Esophagus squamous epithelium (tissue), 5 donors: ENCODE measurements at places on chromosomes 7 and 10.

DNA sequence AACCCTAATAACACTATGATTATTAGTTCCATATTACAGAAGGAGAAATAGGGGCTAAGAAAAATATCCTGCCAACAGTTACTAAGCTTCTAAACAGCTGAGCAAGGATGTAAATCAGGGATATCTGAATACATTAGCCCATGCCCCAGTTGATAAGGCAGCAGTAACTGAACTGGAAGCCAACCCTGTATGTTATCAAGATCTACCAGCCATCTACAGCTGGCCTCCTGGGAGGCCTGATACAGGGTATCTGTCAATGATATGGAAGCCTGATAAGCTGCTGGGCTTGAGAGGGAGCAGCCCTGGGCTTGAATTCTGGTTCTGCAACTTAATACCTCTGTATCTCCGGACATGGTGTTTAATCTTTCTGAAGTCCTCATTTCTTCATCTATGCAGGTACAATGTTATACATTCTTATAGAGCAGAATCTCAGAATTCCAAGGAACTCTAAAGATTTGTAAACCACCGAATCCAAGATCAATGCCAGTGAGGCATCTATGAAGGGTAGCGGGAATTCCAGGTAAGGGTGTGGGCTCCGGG, 37.9 kb upstream of the AFAP1L2 start:
- no peak for DNase-seq

- no peak for DNase-seq
Measured at GRCh38 chr10:53434413-53434812, 661.8 kb upstream of the MBL2 start.

GRCh38 chr7:85229544-85229943, 42.7 kb upstream of the SEMA3D start:
- DNase-seq, result no peak

GRCh38 chr10:5565671-5566581, 41.2 kb downstream of the CALML3 start:
- DNase-seq, result no peak

DNA sequence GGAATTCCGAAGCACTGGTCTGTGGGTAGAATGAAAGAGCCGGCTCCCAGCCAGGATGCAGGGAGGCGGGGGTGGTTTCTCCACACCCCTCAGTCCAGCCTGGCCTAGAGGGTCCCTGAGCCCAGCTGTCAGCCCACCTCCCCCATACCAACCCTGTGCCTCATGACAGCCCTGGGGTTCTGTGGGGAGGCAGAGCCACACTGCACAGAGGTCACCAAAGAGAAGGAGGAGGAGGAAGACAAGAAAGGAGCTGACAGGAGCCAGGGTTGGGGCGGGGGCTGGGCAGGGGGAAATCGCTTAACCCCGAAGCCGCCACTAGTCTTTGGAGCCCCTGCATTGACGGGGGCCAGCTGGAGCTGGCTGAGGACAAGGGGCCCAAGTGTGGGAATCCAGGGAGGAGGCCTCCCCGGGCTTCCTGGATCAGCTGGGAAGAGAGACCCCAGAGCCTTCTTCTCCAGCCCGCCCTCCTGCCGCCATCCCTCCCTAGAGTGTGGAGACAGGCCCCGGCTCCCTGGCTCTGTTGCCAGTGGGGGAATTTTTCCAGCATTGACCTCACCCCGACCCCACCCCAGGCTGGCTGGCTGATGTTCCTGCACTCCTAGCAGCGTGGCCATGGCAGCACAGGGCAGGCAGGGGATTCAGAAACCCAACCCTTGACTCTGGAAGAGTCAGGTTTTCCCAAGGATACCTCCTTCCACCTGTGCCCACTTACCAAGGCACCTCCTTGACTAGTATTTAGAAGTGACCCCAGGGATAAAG, 32.5 kb downstream of the KAZALD1 start:
- no peak for DNase-seq

GRCh38 chr7:2726316-2727018, 38.5 kb downstream of the AMZ1 start:
- no peak for DNase-seq

- DNase-seq, result no peak
Measured at GRCh38 chr7:79141252-79141651, 312.2 kb downstream of the MAGI2 start.

- no peak for DNase-seq
Measured at GRCh38 chr10:5775685-5776084, 37.5 kb downstream of the GDI2 start.

- no peak for DNase-seq
Measured at GRCh38 chr7:157061979-157062378, 51.5 kb upstream of the MNX1 start.

- no peak for DNase-seq
Measured at GRCh38 chr10:123295644-123296043, 141.4 kb downstream of the BUB3 start.

DNA sequence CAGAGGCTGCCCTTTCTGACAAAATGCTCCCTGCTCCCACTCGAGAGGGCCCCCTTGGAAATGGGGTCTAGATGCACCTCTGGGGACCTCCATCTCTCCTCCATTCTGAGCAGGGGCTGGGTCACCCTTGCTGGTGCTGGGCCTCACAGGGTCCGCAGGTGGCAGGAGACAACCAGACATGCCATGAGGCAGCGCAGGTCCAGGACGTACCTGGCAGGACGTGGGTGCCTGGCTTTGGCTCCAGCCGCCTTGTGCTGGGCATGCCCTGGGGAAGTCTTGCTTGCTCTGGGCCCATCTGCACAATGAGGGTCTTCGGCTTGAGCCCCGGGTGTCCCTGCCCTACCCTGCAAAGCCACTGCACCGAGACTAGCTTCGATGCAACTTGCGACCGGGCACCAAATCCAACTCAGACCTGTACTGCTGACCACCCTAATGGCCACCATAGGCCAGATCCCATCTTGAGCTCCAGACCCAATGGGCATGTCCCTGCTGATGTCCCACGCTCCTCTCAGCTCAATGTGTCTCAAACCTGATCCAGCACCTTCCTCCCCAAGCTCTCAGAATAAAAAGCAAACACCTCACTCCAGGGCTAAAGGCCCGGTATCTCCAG, 107.0 kb downstream of the FAM53B start:
- no peak for DNase-seq

DNA sequence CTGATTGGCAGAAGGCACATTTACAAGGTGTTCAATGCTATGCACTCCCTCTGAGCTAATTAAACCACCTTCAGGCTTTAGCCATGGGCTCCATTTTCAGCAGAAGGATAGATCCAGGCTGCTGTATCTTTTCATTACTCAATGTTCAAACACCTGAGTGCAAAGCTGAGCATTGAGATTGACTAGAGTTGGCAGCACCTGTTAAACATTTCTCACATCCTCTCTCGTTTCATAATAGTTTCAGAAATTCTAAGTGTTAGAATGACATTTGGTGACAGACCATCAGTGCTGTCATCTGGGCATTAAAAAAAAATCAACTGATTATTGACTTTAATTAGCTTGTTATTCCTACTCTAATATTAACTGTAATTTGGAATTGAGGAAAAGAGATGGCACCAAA, 187.1 kb upstream of the SEMA3E start:
- DNase-seq, result no peak

GRCh38 chr10:68954904-68955303, 1.1 kb upstream of the DDX21 start:
- no peak for DNase-seq

DNA sequence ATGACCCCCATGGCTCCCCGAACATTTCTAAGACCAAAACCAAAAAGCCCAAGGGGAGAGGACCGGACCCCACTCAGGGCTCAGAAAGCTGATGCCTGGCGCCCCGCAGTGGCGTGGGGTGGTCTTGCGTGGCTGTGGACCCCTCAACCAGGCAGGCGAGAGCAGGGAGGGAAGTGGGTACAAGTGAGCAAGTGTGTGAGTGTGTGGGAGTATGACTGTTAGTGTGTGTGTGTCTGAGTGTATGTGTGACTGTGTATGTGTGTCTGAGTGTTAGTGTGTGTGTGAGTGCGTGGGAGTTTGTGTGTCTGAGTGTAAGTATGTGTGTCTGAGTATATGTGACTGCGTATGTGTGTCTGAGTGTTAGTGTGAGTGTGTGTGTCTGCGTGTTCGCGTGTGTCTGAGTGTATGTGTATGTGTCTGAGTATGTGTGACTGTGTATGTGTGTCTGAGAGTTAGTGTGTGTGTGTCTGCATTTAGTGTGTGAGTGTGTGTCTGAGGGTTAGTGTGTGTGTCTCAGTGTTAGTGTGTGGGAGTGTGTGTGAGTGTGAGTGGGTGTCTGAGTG, 34.0 kb upstream of the INSIG1 start:
- DNase-seq, result no peak

- DNase-seq, result no peak
Measured at GRCh38 chr10:71223347-71224058, 11.1 kb downstream of the UNC5B start.

DNA sequence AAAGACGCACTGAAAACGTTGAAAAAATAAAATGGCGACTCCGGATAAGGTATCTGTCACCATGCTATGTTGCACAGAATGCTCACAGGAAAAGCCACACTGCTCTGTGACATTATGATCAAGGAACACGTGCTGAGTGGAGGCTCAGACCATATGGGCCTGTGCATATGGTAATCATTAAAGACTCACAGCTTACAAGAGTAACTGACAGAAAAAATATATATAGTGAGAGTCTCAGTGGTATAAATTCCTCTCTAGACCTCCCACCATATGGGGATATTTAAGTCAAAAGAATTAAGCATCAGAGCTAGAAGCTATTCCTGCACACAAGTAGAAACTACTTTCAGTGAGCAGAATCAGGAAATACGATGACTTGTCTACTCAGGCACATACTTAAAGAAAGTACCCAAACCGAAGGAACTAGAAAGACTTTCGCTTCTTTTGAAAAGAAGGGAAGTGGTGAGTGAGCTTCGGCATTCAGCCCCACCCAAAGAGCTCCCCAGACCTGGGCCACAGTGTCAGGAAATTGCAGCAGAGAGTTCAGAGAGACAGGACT, 65.1 kb upstream of the MPP7 start:
- DNase-seq, result no peak
